Hematopoietic multipotent progenitor cell (in vitro differentiated cells): ENCODE measurements at places on chromosomes 2 and 18.
A peak's percentile ranks its signal among the peaks of the same experiment; 100 is the strongest.

DNA sequence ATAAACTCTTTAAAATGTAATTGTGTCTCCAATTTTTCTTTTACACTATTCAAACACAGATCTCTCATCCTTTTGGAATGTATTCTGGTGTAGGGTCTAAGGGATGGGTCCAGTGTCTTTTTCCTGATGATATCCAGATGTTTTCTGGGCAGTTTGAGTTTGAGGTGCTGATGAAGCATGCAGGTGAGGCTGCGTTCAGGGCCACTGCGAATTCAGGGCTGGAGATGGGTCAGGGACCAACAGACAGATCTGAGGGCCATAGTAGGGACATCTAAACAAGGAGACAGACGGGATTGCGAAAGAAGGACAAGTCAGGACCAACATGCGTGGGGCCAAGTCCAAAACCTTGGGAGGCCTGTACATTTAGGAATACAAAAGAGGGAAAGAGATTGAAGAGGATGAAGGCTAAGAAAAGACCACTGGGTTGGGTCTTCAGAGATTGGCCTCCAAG is 70.2 kb downstream of the ACAA2 start:
- DNase-seq = no peak

DNA sequence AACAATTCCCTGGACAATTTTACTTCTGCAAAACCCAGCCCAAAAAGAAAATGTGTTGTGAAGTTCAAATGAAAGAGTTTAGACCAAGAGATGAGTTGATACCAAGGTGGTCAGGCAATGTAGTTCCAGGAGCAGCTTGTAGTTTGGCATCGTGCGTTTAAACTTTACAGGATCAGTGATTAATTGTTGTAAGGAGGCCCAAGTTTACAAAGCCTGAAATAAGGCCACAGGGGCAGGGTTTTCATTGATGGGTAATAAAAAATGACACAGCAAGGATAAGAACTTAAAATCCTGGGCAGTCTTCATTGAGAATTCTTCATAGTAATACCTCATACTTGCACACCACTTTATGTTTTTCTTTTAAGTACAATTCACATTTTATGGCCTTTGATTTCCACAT is 463.9 kb upstream of the HNRNPA3 start:
- DNase-seq = no peak

GRCh38 chr18:56314396-56314795 is 324.0 kb downstream of the TXNL1 start:
- peak; percentile 61 for DNase-seq

DNA sequence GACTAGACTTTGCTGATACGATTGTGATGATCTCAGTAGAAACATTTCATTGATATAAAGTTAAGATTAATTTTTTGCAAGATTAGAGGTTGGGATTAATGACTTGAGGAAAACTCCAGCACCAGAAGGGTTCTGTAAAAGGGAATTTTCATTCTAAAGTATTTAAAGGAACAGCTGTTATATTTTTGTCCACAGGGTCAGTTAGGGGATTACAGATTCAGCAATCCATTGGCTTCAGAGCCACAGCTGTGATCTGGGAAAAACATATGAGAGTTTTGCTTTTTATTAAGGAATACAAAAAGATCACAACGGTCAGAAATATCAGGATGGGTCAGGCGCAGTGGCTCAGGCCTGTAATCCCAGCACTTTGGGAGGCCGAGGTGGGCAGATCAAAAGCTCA is 19.6 kb upstream of the REV1 start:
- no peak for DNase-seq

- no peak for DNase-seq
These were observed 1038.3 kb downstream of the DPP10 start for GRCh38 chr2:115480741-115481140.

DNA sequence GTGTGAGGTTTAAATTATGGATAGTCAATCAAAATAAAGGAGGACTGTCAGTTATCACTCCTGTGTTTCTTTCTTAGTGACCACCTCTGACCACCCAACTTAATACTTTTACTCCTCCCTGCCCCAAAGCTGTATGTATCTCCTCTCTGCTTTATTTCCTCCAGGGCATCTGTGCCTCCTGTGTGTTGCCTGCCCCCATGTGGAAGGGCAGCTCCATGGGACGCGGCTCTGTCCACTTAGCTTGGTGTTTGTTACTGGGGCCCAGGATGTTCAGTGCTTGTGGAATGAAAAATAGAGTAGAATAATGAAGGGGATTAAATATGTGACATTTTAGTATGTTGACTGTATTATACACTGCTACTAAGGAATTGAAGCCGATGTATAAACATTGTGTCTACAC is 9.8 kb downstream of the ACP1 start:
- DNase-seq = no peak

- DNase-seq = no peak
These were observed 201.5 kb downstream of the PPP1R1C start for GRCh38 chr2:182187130-182187529.

- no peak for DNase-seq
These were observed 2.4 kb downstream of the TEKT4 start for GRCh38 chr2:94873362-94874276.

DNA sequence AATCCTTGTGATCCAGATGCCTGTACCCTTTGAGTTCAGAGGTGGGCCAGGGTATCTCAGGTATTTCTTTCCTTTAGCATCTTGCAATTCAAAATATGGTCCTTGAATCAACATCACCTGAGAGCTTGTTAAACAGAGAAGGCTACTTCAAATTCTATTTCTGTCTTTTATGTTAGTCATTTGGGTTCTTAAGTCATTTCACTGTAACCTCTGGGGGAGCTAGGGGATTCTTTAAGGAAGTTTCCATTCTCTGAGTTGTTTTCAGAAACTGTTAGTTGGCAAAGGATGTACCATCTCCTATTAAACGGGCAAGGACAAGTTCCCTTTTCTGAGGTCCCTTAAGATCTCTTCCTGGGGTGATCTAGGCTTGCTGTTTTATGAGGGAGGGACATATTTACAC is 16.6 kb downstream of the CFLAR start:
- DNase-seq = no peak

DNA sequence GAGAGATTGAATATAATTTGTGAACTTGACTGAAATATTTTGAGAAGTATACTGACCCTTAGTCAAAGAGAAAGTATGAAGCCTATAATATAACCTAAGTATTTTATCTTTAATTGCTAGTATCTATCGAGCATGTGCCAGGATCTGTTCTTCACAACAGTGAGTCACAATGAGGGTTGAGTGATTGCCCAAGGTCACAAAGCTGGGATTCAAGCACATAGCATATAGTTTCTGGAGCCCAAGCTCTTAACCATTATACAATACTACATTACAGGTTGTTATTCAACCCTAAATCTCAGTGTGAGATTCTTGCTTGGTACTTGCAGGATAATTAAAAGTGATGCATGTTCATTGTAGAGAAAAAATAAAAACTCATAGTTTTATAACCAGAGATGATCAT is 97.2 kb downstream of the RAB3GAP1 start:
- DNase-seq = no peak

GRCh38 chr2:70767079-70767698 is 811 bp downstream of the ADD2 start:
- no peak for DNase-seq

- DNase-seq = no peak
These were observed 70.8 kb upstream of the SMAD7 start for GRCh38 chr18:49021433-49022129.

DNA sequence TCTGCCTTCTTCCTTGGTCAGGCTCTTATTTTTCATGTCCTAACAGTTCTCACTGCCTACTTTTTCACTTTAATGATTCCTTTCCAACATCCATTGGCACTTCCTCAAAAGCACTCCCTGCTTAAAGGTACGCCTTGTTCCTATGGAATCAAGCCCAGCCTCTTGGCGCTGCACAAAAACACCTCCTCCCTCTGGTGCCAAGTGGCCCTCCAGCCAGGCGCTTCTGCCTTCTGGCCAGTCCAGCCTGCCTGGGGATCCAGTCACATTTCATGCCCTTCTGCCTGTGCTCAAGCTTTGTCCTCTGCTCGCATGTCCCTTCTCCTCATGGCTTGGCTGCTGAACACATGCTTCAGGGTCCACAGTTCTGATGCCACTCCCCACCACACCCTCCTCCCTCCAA is 6.3 kb downstream of the TPRKB start:
- DNase-seq = no peak

GRCh38 chr2:103991591-103991990 is 862.3 kb upstream of the POU3F3 start:
- peak; percentile 0 for DNase-seq

DNA sequence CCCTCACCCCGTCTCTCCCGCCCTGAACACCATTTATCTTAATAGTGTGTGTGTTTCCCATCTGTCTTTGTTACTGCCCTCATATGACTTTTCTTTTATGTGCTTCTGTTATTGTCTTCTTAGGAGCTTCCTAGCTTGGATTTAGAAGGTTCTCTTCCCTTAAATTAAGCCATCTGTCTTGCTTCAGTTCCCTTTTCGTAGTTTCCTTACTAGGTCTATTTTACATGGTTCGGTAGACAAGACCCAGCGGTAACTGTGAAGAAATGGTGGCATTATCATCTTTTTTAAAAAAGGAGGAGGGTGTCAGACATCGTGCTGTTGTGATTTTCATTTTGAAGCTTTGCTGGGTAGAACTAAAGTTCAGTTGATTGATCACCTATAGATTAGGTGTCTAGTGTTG is 10.3 kb downstream of the NCK2 start:
- DNase-seq = no peak

DNA sequence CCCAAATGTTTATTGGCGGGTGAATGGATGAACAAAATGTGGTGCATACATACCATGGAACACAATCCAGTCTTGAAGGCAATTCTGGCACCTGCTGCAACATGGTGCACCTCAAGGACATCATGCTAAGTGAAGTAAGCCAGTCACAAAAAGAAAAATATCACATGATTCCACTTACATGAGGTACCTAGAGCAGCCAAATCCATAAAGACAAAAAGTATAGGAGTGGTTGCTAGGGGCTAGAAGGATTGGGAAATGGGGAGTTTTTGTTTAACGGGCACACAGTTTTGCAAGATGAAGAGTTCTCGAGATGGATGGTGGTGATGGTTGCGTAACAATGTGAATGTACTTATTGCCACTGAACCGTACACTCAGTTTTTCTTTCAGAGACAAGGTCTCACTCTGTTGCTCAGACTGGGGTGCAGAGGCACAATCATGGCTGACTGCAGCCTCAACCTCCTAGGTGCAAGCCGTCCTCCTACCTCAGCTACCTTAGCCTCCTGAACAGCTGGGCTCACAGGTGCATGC is 90.9 kb upstream of the CERS6 start:
- no peak for DNase-seq

- DNase-seq = no peak
These were observed 890.6 kb upstream of the LRRTM1 start for GRCh38 chr2:81195017-81195773.

DNA sequence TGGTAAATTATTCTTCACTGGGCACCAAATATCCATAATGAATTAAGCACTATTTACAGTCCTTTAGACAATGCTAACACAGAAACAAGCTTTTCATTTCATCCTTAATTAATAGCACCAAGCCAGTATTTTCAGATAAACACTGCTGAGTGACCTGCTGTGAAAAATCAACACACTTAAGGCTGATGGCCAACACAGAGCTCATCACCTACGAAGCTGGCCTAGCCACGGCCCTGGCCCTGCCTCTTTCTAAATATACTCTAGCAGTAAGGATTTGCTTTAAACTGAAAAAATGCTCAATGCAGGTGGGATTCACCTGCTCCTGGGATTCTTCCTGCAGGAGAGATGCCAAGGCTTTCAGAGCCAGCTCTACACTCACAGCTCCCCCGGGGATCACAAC is 18.4 kb downstream of the CYB5A start:
- no peak for DNase-seq

DNA sequence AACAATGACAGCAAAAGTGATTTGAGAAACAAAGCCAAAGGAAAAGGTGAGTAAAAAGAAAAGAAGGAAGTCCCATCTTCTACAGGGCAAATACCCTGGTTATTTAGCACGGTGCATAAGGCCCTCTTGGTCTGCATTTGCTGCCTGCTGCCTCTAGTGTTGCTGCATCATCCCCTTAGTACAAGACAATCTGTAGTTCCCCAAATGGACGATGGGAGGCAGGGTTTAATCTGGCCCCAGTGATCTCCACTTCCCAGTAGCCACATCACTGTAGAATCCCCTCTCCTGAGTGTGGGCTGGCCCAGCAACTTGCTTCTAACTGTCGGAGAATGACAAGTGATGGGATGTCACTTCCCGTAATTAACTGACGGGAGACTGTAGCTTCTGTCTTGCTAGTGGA is 85.1 kb downstream of the CTAGE1 start:
- no peak for DNase-seq

- peak; percentile 68 for DNase-seq
These were observed 42.2 kb downstream of the HIBCH start for GRCh38 chr2:190277234-190278112.

GRCh38 chr18:26419746-26420145 is 128.6 kb downstream of the KCTD1 start:
- no peak for DNase-seq

DNA sequence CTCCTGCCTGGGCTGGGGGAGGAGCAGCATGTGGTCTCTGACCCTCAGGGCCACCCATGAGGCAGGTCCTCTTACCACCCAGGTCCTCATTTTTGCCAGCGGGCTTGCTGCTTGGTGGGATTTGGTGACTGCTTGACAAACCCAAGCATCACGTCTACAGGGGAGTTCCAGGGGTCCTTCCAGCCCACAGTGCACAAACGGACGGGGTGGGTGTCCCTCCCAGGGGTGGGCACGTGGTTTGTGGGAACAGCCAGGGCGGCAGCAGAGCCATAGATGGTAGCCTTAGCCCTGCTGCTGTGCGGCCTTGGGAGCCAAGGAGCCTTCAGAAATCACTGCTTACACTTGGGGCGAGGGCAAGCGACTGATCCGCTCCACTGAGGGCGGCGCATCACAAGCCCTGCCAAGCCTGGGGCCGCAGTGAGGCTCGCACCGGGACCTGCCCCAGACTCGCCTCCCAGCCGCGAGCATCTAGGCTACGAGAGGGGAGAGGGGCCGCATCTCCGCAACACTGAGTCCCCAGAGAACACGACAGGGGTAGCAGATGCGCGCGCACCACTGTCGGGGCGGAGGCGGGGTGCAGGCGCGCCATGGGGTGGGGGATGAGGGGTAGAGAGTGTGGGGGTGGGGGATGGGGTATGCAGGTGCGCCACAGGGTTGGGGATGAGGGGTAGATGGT is 36.9 kb downstream of the SNED1 start:
- DNase-seq = no peak

DNA sequence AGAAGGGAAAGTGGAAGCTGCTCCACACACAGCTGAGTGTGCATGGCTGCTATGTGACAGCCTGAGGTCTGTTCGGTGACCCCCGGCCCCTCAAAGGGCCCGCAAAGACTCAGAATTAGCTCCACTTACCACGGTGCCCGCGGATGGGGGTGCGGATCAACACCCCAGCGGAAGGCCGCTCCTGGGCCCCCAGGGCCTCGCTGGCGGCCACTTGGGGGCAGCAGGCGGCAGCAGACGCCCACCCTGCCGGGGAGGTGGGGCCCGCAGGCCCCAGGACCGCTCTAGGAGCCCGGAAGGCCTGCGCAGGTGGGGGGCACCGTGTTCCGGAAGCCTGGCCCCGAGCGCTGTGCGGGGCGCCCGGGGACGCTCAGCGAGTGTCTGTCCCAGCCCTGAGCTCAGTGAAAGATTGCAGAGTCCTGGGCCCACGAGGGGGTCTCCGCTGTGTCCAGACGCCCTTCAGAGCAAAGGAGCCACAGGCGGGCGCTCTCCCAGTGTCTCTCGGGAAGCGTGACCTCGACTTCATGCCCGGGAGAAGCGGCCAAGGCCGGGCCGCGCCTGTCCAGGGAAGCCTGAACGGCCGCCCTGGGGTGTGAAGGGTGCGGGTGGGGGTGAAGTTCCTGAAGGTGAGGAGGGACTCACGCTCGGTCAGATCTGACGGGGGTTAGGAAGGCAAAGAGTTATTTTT is 118.7 kb downstream of the VAPA start:
- DNase-seq = peak; percentile 87

GRCh38 chr2:196592331-196592910 is 47.1 kb upstream of the CCDC150 start:
- DNase-seq = no peak
